ENCODE measurements at places on chromosomes 3 and 15. TPM values are rescaled to one million over a fixed set of nuclear protein-coding genes. Genes with fewer than 3 reads are reported as not detected.

- no peak for DNase-seq
Measured at GRCh38 chr15:90947577-90948357, 6.9 kb upstream of the RCCD1 start.

DNA sequence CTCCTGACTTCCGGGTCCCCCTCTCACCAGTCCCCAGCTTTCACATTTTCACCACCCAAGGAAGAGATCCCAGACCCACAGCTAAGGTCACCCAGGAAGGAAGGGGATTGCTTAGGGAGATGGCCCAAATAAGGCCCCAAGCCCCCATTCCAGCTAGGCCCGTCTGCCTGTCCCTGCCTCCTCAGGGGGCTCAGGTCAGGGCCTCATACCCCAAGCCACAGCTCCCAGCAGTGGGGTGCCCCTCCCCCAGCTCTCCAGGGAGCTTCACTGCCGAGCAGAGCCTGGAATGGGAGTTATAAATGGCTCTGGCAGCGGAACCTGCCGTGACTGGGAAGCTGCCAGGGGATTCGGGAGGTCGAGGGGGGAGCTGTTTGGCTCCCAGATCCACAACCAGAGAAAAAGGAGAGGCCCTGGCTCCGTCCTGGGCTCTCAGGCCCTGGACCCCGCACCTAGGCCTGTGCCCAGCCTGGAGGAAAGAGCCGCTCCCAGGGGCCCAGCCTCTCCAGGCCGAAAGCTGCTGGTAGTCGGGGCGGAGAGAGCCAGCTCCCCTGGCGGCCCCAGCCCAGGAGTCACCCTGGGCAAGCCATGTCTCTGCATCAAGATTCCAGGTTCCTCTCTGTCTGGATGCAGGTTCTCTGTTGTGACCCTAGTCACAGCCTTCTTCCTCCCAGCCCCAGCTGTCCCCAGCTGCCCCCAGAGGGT, 550 bp downstream of the CCDC9B start:
- DNase-seq: peak; percentile 91

DNA sequence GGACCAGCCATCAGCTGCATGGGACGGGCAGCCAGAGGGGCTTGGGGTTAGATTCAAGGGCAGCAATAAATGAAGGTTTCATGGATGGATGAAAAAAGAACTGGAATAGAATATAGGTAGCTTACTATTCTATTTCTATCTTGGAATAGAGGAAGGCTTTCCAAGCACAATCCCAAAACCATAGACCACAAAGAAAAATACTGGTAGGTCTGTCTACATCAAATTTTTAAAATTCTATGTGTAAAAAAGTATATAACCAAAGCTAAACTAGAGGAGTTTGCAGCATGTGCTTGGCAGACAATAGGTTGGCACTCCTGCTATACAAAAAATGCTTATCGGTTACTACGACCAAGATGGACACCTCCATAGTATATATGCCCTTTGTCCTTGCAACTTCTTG, 7.2 kb upstream of the FBLN2 start:
- no peak for DNase-seq

GRCh38 chr15:35519541-35520149, 26.3 kb downstream of the DPH6 start:
- no peak for DNase-seq

GRCh38 chr3:184629555-184630160, 68.1 kb downstream of the EPHB3 start:
- no peak for DNase-seq

- peak; percentile 91 for DNase-seq
Measured at GRCh38 chr15:63599401-63600000, 2.3 kb downstream of the FBXL22 start.

DNA sequence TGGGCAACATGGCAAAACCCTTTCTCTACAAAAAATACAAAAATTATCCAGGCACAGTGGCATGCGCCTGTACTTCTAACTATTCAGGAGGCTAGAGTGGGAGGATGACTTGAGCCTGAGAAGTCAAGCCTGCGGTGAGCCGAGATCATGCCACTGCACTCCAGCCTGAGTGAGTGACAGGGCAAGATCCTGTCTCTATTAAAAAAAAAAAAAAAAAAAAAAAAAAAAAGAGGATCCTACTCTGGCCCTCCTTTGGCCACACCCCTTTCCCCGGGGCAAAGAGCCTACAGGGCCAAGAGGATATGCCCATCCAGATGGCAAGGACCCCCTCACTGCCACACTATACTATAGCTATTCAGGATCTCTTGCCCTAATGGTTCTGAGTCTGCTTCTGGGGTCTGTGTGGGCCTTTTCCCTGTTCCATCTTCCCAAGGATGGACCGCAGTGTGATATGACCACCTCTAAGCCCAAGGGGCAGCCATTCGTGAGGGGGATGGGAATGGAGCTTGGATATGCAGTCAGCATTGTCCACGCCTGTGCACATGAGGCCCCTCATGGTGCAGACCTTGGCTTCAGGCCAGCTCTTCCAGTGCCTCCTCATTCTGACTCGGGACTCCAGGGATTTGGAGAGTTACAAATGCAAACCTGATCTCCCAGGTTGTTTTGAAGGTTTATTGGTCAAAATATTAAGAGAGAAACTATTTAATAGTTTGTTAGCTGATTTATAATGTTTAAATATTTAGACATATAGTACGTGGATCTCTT, 7.3 kb downstream of the TYRO3 start:
- DNase-seq: peak; percentile 53

DNA sequence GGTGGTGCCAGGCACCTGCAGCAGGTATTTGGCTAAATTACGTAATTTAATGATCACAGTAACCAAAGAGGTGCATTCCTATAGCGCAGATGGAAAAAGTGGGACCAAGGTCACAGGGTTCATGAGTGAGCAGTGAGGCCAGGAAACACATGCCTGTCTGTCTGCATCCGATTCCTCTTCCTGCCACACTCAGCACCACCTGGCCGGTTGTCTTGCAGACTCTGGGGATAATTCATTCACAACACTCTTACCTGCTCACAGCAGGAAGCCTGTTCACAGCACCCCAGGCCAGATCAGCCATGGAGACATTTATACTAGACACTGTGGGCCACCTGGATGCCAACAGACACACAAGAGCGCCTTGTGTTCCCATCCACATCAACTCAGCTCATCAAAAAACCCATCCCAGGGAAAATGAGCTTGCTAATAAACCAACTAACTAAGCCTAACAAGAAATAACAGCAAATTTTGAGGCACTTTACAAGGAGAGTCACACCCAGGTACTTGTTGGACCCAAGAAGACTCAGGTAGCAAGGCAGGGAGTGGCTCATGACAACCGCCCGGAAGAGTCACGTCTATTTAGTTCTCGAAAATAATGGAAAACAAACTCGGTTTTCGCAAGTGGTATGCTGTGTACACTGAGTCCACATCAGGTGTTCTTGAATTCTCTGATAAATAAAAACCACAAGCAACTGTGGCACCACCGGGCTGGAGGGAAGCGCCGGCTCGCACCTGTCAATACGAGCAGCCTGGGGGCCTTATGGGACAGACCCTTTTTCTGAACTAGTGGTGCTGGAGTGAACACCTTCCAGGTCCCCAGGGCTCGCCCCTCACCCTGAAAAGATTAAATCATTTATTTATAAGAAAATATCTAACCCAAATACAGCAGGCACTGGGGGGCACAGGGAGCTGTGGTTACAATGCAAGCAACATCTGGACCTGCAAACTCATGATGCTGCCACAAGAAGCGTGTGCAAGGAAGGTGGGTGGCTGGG, 40.5 kb downstream of the FAM174B start:
- DNase-seq: peak; percentile 73

GRCh38 chr3:35393901-35394799, 245.2 kb upstream of the ARPP21 start:
- no peak for DNase-seq

DNA sequence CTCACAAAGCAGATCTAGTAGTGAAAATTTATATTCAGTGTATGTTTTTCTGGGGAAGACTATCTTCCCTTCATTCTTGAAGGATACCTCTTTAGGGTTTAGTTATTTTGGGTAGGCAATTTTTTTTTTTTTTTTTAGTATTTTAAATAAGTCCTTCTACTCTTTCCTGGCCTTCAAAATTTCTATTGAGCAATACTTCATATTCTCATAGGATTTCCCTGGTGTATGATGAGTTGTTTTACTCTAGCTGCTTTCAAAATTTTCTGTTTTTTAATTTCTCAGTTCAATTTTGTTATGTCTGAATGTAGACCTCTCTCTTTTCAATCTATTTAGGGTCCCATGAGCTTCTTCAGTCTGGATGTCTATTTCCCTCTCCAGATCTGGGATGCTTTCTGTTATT, 74.3 kb upstream of the PLSCR4 start:
- DNase-seq: no peak

- DNase-seq: no peak
Measured at GRCh38 chr3:111745786-111746185, 113.3 kb upstream of the PHLDB2 start.

GRCh38 chr3:124976383-124976782, 41.8 kb upstream of the MUC13 start:
- DNase-seq: no peak

GRCh38 chr3:63092515-63092914, 185.6 kb upstream of the SYNPR start:
- no peak for DNase-seq

DNA sequence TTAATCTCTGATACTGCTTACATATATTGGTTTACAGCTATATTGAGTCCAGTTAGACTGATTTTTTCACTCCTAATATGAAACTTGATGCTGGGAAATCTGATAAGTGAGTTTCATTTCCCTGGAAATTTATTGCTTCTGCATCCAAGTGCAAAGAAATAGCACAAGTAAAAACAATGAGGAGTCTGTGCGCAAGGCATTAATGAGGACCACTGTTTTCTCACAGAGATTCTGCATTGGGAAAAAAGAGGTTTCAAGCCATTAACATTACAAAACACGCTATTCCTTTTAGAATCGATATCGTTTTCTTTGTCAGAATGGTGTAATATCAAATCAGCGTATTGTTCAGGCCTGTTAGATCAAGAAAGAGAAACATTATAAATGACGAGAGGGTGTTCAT, 723.3 kb upstream of the ARRDC4 start:
- DNase-seq: no peak

DNA sequence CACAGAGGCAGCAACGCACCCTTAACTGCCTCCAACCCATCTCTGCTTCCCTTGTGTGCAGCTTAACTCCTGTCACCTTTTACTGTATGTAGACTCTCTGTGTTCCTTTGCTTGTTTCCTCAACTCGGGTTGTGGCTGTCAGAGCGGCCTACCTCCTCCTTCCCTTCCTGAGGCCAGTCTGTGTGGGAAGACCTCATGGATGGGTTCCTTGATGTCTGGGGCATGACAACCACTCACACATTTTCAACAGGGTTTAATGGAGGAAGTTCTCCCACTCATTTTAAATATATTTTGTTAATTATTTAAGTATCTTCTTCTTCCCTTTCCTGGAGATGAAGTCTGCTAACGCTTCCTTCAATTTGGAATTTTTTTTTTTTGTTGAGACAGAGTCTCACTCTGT, 1.8 kb upstream of the CSPG5 start:
- DNase-seq: no peak

- no peak for DNase-seq
Measured at GRCh38 chr15:73568564-73569280, 64.5 kb downstream of the NPTN start.

DNA sequence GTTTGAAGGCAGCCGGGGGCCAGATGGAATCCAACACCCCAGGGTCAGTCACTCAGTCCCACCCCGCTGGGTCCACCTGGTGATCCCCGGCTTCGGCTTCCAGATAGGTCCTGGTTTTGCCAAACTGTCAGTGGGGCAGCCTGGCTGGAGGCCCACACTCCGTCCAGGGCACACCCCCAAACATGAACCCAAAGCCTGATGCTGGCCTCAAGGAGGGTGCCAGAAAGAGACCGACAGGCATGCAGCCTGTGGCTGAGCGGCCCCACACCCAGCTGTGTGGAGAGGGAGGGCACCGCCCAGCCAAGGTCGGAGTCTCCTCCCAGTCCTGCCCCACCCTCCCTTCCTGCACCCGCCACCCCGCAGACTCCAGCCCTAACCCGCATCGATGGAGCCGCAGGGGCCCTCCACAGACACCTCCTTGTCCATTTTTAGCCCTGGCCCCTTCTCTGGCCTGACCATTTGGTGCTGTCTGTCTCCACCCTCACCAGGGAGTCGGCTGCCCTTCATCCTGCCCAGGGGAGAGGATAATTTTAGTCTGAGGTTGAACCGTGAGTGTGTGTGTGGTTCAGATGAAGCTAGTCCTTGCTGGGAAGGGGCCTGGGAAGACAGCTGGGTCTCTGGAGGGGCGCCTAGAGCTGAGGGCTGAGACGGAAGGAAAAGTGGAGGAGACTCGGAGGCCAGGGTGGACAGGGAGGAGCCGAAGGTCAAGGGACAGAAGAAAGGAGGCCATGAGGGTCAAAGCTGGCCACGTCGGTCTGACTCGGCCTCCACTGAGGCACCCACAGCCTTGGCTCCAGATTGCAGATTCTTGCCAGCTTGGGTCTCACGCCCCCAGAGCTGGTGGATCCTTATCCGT, 23.1 kb downstream of the TNK2 start:
- peak; percentile 82 for DNase-seq

GRCh38 chr15:77749236-77749997, 116.7 kb upstream of the LINGO1 start:
- DNase-seq: no peak

GRCh38 chr15:96409215-96410138, 79.0 kb downstream of the NR2F2 start:
- no peak for DNase-seq

GRCh38 chr3:128170866-128171516, 17.7 kb downstream of the EEFSEC start:
- DNase-seq: no peak

DNA sequence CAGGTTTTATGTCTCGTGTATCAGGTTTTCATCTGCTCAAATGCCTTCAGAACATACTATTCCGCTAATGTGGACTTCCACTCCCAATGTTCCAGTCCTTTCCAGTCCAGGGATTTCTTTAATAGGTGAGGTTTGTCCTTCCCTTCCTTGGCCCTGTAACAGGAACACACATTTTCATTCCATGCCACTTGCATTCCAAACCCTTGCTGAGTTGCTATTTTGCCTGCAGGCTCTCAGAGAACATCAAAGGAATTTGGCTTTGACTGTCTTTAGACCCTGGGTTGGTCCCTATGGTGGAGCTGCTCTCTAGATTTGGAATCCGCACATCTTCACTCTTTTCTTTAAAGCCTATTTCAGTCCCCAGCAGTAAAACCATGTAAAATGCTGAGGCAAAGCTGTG, 12.3 kb upstream of the ALCAM start:
- DNase-seq: no peak

GRCh38 chr15:68054628-68055223, 611 bp downstream of the PIAS1 start:
- peak; percentile 91 for DNase-seq

Gene RBPMS2
- total RNA-seq: 9.4 TPM

Gene ILDR1
- not detected for total RNA-seq

Gene BFSP2
- total RNA-seq: not detected

Gene TIPARP
- total RNA-seq: 30.2 TPM

Gene SNURF
- total RNA-seq: 11.5 TPM

Gene FEZF2
- not detected for total RNA-seq

Gene FAM107A
- 22.9 TPM for total RNA-seq

Gene ISLR2
- 0.65 TPM for total RNA-seq

Gene DUOXA2
- total RNA-seq: not detected
